CD4-positive, alpha-beta T cell treated with Interleukin-15 for 4 hours (primary cell): ENCODE measurements at places on chromosomes 3 and 15.

DNA sequence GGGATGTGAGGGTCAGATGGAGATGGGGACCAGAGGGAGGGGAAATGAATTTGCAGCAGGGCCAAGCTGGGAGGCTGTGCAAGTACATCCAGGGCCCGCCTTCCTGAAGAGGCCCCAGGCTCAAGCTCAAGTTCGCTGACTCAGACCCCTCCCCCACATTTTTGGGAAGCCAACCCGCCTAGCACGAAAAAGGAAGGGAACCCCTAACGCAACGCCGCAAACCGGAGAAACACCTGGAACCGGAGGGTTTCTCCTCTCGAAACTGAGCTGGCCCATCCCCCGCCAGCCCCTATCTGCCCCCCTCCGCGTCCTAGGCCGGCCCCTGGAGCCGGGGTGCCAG is 624 bp downstream of the AP3B2 start:
- DNase-seq = no peak

GRCh38 chr3:3334491-3334890 is 155.0 kb upstream of the CRBN start:
- DNase-seq = no peak

- peak; percentile 66 for DNase-seq
Measured at GRCh38 chr15:79853492-79854328, 43.1 kb downstream of the MTHFS start.

DNA sequence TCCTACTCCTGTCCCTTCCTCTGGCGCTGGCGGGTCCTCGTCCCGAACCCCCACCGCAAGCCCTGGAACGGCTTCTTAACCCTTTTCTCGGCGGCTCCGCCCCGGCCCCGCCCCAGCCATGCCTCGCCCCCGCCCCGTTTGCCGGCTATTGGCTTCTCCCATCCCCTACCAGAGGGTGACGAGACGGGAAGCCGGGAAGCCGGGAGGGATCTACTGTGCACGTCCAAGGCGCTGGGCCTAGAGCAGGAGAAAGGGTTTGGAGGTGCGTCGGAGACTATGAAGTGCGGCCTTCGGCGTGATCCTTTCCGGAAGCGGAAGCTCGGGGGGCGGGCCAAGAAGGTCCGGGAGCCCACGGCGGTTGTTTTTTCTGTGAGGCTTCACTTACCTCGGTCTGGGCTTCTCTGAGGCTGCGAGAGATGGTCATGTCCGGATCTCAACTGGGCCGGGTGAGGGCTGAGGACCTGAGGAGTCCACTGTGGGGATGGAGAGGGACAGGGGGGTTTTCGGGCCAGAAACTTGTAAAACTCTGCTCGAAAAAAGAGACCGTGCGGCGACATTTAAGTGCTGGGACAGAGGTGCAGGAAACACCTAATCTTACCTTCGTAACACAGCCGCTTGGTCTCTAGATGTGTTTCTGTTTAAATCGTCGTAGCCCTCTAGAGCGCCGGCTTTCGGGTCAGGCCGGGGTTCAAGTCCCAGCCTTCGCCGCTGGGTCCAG is 21.4 kb downstream of the ROPN1B start:
- DNase-seq = peak; percentile 56

GRCh38 chr15:52078876-52079700 is 33.5 kb downstream of the BCL2L10 start:
- DNase-seq = peak; percentile 82

GRCh38 chr3:30873671-30874070 is 20.8 kb downstream of the GADL1 start:
- no peak for DNase-seq

DNA sequence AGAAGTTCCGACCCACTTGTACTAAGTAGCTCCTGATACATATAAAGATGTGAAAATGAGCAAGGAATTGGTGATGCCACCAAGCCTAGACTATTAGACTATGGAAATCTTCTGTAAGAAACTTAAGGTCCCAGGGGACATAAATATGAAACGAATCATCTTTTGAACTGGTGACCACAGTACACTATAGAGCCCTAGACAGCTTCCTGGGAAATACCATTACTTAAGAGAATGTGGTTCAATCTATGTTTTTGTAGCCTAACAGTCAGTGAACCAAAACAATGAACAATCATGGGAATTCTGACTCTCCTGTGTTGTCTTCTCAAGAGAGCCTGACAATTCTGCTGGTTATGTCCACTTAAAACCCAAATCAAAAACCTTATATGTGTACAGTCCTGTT is 191.6 kb downstream of the GREM1 start:
- no peak for DNase-seq

DNA sequence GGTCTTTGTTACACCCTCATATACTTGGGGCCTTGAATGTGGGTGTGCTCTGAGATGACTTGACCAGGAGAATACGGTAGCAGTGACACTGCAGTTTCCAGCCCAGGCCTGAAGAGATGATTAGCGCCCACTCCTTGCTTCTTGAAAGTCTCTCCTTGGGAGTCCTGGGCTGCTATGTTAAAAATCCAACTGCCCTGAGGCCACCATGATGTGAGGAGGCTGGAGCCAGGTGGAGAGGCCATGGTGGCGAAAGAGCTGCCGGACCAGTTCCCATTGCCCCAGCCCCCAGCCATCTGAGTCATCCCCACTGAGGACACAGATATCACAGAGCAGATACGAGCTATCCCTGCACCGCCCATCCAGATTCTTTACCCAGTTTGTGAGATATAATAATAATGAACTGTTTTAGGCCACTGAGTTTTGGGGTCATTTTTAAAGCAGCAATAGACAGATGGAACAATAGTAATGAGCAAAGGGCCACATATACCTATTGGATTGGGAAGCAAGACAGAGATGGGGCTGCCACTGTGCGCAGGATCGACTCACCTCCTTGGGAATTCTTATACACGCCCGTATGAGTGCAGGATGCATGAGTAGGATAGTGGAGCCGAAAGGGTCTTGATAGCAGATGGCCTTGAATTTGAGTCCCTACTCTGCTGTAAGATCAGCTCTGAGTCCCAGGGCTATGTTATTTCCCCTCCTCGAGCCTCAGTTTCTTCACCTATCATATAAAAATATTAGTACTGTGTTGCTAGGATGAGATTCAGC is 12.1 kb upstream of the GATA2 start:
- DNase-seq = no peak

GRCh38 chr15:90099072-90099867 is 3.0 kb downstream of the IDH2 start:
- DNase-seq = peak; percentile 41

DNA sequence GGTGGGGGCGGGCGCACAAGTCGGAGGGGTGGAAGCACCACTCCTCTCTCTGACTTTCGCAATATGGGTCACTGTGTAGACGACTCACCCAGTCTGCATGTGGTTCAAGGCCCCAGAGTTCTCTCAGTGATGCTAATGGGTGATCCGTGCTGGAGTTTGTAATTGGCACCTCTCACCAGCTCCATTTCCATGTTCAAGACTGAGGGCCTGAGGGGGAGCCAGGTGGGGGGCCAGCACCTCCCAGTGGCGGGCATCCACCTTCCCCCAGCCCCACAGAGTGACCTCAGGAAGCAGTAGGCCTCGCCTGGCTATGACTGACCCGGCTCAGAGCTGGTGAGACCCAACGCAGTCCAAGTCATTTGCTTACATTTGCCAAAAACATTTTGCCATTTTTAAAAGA is 230.0 kb upstream of the ST8SIA2 start:
- no peak for DNase-seq

DNA sequence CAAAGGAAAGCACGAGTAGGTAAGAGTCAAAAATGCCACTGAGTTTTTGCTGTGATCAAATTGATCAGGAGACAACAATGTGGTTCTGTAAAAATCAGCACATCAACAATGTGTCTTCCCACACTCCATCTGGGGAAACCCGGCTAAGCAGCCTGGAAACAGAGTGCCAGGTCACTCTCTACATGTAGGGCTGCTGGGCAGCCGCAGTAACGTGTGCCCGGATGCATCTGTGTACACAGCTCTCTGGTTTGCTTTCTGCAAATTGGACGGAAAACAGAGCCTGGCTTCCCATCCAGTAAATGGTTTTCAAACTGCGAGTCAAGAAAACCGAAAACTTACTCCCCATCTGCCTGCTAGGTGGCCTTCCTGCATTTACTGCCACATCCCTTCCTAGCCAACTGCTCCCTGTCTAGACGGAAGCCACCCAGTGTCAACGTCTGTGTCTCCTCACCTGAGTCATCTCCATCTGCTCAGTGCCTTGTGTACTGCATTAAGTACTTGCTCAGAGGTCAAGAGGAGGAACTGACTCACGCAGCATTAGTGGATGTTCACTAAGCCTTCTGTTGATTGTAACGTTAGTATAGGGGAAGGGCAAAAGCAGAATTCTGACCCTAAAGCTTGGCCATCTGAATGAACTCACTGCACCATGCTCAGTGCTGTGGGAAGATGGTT is 124.1 kb downstream of the TJP1 start:
- DNase-seq = no peak

DNA sequence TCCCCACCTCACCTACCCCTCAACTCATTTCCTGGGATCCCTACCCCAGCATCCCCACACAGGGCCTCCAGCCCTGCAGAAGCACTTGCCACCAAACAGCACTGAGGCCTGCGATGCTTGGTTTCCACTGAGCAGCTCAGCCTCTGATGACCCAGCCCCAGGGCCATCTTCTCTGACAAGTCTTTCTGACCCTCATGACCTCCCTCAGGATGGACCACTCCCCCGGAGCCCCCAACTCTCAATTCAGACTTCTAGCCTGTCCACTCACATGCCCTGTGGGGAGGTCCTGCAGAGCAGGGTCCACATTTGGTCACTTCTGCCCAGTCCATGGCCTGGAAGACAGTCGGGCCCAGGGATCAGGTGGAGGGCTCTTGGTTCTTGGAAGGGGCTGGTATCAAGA is 63.4 kb upstream of the SPATA12 start:
- no peak for DNase-seq

GRCh38 chr3:30620402-30621360 is 14.3 kb downstream of the TGFBR2 start:
- DNase-seq = peak; percentile 48

DNA sequence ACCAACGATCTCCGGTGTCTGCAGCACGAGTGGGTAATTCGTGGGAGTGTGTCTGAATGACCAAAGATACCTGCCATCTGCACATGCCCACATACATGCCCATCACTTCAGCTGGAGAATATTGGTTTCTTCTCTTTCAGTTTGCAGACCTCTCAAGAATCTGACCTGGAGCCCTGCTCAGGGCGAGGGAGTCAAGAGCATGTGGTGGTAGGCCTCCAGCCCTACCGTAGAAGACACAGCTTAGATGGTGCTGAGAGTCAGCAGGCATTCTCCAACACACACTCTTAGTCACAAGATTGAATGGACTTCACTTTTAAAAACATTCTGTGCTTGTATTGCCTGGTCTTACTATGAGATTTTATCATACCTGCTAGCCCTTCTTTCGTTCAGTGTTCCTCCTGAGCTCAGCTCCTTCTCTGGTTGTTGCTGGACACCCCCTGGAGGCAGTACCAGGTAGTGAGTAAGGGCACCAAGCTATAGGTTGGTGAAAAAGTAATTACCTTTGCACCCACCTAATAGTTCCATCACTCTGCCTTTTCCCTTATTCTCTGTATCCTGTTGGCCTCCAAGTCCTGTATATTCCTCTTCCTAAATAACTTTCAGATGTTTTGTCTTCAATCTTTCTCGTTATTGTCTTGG is 252.0 kb downstream of the CACNA2D3 start:
- no peak for DNase-seq

DNA sequence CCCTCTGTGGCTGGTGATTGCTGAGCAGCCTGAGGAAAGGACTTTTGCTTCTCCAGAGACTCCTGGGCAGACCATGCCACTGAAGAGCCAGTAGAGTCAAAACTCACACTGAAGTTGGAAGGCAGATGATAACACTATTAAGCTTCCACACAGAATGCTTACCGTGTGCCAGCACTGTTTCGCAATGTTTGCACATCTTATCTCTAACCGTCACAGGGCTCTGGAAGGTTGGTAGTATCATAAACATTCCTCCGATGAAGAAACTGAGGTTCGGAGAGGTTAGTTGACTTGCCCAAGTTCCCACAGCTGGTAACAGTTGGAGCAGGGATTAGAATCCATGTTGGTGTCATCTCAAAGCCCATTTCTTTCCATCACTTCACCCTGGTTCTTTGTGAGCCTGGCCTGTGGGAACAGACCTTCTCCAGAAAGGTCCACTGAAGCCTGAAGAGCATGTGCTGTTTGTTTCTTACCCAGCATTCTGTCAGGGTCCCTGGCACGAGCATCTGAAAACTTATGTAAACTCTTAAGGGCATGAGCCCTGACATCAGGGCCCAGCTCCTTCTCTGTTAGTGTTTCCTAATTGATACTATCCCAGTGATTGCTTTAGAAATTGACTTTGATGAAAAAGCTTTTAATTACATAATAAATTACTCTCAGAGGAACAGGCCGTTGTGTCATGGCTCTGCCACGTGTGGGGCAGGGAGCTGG is 77.0 kb upstream of the PRR23C start:
- no peak for DNase-seq

DNA sequence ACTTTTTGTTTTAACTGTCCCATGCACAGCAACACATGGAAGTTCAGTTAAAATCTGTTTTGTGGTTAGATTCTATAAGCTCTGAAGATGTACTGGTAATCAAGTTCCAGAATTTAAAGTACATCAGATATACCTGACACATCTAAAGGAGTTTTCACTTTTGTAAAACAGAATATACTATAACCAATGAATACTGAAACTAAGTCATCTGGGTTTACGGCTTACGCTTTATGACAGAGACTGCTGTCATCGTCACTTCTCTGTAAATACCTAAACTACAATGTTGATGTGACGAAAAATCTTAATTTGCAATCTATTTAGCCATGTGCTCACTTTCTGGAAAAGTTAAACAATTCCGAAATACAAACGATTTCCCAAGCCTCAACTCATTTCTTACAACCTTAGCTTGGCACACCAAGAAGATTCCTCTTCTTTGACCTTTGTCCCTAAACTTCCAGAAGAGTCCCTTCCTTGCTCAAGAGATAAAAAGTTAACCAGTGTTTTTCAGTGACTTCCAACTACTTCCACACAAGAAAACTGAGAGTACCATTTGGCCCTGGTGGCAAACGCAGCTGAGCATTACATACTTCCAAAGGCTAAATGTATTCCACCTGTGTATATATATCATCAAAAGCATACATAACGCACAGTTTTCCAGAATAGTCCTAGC is 56.8 kb upstream of the NEK10 start:
- DNase-seq = no peak

DNA sequence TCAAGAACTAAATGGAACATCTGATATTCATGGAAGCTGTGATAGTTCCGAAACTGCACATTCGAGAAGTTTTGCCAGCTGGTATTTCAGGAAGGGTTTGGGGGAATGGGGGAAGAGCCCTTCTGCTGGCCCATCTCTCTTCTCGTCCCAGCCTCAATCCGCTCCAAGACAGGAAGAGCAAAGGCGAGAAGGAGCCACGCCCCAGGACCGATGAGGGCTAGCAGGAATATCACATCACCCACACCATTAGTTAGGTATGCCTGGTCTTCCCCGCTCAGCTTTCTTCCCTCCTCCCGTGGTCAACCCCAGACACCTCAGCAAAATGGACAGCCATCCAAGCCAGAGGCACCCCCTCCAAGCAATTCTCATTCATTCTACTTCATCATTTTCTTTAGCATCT is 14.9 kb upstream of the PCSK6 start:
- no peak for DNase-seq

GRCh38 chr15:62115847-62116246 is 49.1 kb downstream of the C2CD4A start:
- DNase-seq = no peak

- no peak for DNase-seq
Measured at GRCh38 chr3:119310071-119310470, 15.9 kb downstream of the ARHGAP31 start.

GRCh38 chr3:136195258-136196063 is 674 bp downstream of the MSL2 start:
- DNase-seq = peak; percentile 74
